ENCODE measurements at places on chromosomes 4 and X. TPM values are rescaled to one million over a fixed set of nuclear protein-coding genes. Genes with fewer than 3 reads are reported as not detected.

The ATP2B3 gene
- total RNA-seq = not detected

The RHOXF2B gene
- total RNA-seq = not detected

The PCDH18 gene
- total RNA-seq = 0.38 TPM

The SMARCA1 gene
- total RNA-seq = not detected

The PNCK gene
- total RNA-seq = 0.96 TPM

The VEGFD gene
- not detected for total RNA-seq

The ASIC5 gene
- not detected for total RNA-seq

The MID1IP1 gene
- 75.7 TPM for total RNA-seq

The USP17L17 gene
- total RNA-seq = not detected

The POU4F2 gene
- not detected for total RNA-seq

The PLCXD1 gene
- 34.5 TPM for total RNA-seq

The PTCHD1 gene
- not detected for total RNA-seq

The PROM1 gene
- total RNA-seq = not detected

The MAGEA6 gene
- not detected for total RNA-seq

The STK32B gene
- total RNA-seq = not detected

- peak overlapping the region; percentile 52 for H3K27ac ChIP-seq
- no peak for DNase-seq
- H3K4me1 ChIP-seq = peaks cover 18% of the 10 kb centered on the region
- H3K27me3 ChIP-seq = no peaks in the 10 kb centered on the region
- H3K36me3 ChIP-seq = peaks cover 94% of the 10 kb centered on the region
- no peak overlapping the region for H3K4me3 ChIP-seq
Observed at GRCh38 chrX:47991263-47992094, 12.3 kb downstream of the ZNF182 start.

- DNase-seq = peak; percentile 35
- peak within 1 kb of the TSS; percentile 72 for H3K4me3 ChIP-seq
- H3K27ac ChIP-seq = no peak within 1 kb of the TSS
Observed at GRCh38 chr4:121072224-121073003, at the start of gene NDNF. Gene NDNF (minus strand): TSS chr4:121072535. CDS start chr4:121045837, 26,698 bp downstream.

- no peak overlapping the region for H3K27ac ChIP-seq
- no peak for DNase-seq
- H3K4me3 ChIP-seq = no peak overlapping the region
- H3K27me3 ChIP-seq = no peaks in the 10 kb centered on the region
Observed at GRCh38 chrX:32137525-32137924, 1065.7 kb upstream of the FTHL17 start.

GRCh38 chr4:145840162-145840768, 98.4 kb downstream of the ZNF827 start:
- peak; percentile 21 for DNase-seq
- no peaks in the 10 kb centered on the region for H3K27me3 ChIP-seq
- peaks cover 24% of the 10 kb centered on the region for H3K36me3 ChIP-seq
- H3K4me3 ChIP-seq = no peak overlapping the region
- H3K4me1 ChIP-seq = peaks cover 27% of the 10 kb centered on the region
- no peak overlapping the region for H3K27ac ChIP-seq

GRCh38 chr4:77465271-77465670, 140.3 kb upstream of the CXCL13 start:
- H3K27ac ChIP-seq = no peak overlapping the region
- H3K36me3 ChIP-seq = no peaks in the 10 kb centered on the region
- H3K4me1 ChIP-seq = no peaks in the 10 kb centered on the region
- DNase-seq = no peak
- peaks cover 13% of the 10 kb centered on the region for H3K27me3 ChIP-seq

DNA sequence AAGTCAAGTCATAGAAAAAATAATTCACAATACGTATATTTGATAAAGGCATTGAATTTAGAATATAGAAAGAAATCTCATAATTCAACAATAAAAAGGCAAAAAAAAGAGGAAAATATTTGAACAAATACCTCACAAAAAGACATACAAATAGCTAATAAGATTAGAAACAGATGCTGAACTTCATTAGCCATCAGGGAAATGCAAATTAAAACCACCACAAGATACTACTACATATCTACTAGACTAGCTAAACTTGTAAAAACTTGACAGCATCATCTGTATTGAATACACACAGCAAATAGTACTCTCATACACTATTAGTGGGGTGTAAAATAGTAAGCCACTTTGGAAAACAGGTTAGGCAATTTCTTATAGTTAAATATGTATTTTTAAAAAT, 128.7 kb upstream of the TLL1 start:
- H3K27ac ChIP-seq = no peak overlapping the region
- H3K4me1 ChIP-seq = no peaks in the 10 kb centered on the region
- no peaks in the 10 kb centered on the region for H3K27me3 ChIP-seq
- no peak overlapping the region for H3K4me3 ChIP-seq
- DNase-seq = no peak

GRCh38 chrX:39150220-39150619, 349.0 kb downstream of the MID1IP1 start:
- H3K27ac ChIP-seq = no peak overlapping the region
- DNase-seq = no peak
- H3K36me3 ChIP-seq = no peaks in the 10 kb centered on the region
- H3K27me3 ChIP-seq = no peaks in the 10 kb centered on the region
- no peak overlapping the region for H3K4me3 ChIP-seq

DNA sequence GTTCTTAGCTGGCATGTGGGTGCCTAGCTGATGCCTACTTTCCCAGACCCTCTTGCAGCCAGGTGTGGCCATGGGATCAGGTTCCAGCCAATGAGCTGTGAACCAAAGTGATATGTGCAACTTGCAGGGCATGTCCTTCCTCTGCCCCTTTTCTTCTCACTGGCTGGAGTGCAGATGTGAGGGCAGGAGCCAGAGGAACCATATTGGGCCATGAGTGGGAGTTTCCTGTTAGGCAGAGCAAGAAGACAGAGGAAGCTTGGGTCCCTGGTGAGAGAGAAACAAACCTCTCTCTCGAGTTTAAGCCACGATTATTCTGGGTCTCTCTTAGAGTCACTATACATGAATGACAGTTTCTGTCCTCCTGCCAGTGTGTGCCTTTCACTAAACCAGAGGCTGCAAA, 120.4 kb upstream of the STX18 start:
- H3K4me1 ChIP-seq = peaks cover 6% of the 10 kb centered on the region
- H3K27ac ChIP-seq = no peak overlapping the region

DNA sequence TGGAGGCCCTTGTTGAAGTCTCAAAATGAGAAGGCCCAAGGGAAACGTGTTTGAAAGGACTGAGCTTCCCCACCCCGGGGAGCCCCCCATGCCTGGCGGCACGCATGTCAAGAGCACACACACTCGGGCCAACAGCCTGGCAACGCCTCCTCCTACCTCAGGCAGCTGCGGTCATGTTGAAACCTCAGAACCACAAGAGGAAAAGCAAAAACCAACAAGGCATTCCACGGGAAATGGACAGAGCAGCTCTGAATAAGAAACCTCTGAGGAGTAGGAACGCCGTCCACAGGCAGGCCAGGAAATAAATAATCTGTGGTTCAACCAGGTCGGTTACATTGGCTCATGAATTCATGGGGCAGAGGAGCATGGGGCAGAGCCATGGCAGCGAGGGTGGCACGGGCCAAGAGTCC, 95.7 kb upstream of the AFAP1 start:
- no peak overlapping the region for H3K4me3 ChIP-seq
- no peaks in the 10 kb centered on the region for H3K36me3 ChIP-seq
- H3K27ac ChIP-seq = no peak overlapping the region
- peak; percentile 21 for DNase-seq

- H3K4me3 ChIP-seq = no peak overlapping the region
- H3K27me3 ChIP-seq = no peaks in the 10 kb centered on the region
- H3K27ac ChIP-seq = no peak overlapping the region
- no peaks in the 10 kb centered on the region for H3K4me1 ChIP-seq
- DNase-seq = no peak
Observed at GRCh38 chr4:124061413-124061812, 651.1 kb downstream of the ANKRD50 start.

- H3K27me3 ChIP-seq = peaks cover 7% of the 10 kb centered on the region
- no peaks in the 10 kb centered on the region for H3K36me3 ChIP-seq
- H3K4me1 ChIP-seq = peaks cover 3% of the 10 kb centered on the region
Observed at GRCh38 chr4:119034276-119035008, 101.2 kb upstream of the MYOZ2 start.

DNA sequence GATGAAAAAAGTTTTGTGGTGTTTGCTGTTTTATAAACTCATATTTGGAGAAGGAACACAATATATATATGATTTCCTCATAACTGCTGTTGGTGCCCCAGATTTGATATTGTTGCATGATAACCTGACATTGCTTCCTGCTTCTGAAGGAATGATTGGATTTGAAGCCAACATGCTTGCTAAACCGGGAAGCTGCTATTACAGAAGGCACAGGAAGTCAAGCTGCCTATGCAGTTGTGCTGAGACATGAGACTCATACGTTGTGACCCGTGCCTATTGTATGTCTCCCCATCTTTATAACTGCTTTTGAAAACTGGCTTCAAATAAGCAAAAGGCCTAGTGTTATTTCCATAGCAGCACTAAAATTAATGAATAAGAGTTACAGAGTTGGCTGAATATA, 32.9 kb downstream of the GAB1 start:
- H3K36me3 ChIP-seq = no peaks in the 10 kb centered on the region
- peaks cover 4% of the 10 kb centered on the region for H3K27me3 ChIP-seq
- H3K27ac ChIP-seq = no peak overlapping the region
- H3K4me1 ChIP-seq = no peaks in the 10 kb centered on the region
- no peak for DNase-seq
- no peak overlapping the region for H3K4me3 ChIP-seq

- H3K4me1 ChIP-seq = peaks cover 2% of the 10 kb centered on the region
- no peak overlapping the region for H3K4me3 ChIP-seq
- peaks cover 56% of the 10 kb centered on the region for H3K36me3 ChIP-seq
- H3K27ac ChIP-seq = no peak overlapping the region
- no peak for DNase-seq
Observed at GRCh38 chr4:722169-722725, 16.6 kb downstream of the PCGF3 start.

DNA sequence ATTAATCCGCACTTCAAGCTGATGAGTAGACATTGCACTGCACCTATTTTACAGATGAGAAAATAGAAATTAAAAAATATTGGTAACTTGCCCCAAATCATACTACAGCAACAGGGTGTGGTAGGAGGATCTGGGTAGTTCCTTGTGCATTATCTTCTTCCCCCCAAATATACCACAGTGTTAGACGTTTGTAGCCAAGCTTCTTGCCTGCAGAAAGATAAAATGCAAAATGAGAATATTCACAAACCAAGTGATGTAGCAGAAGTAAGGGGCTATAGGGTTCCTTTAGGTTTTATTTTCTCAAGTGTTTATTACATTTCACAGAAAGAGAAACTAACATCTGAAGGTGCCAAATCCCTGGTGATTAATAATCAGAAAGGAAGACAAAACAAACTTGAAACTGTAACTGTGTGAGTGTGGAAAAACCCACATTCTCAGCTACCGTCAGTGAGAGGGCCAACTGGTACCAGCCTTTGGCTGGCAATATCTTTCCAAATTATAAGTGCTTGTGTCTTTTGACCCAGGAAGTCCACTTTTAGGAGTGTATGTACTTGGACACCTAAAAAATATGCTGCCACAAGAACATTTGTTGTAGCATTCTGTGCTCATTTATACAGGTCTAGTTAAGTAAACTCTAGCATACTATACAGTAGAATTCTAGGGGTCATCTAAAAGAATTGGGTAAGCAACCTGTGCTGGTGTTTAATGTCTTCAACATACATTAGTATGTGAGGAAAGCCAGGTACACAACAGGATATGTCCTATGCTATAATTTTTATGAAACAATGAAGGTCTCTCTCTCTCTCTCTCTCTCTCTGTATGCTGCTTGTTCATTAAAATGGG, 6.7 kb upstream of the CD38 start:
- H3K4me3 ChIP-seq = peak overlapping the region; percentile 25
- H3K27ac ChIP-seq = peak overlapping the region; percentile 74
- peaks cover 18% of the 10 kb centered on the region for H3K27me3 ChIP-seq
- H3K36me3 ChIP-seq = peaks cover 39% of the 10 kb centered on the region
- DNase-seq = no peak
- peaks cover 71% of the 10 kb centered on the region for H3K4me1 ChIP-seq

- peaks cover 3% of the 10 kb centered on the region for H3K4me1 ChIP-seq
- H3K27ac ChIP-seq = no peak overlapping the region
- H3K36me3 ChIP-seq = no peaks in the 10 kb centered on the region
- no peaks in the 10 kb centered on the region for H3K27me3 ChIP-seq
Observed at GRCh38 chrX:154840856-154841255, 6.4 kb upstream of the SMIM9 start.

- H3K4me1 ChIP-seq = no peaks in the 10 kb centered on the region
- no peak overlapping the region for H3K4me3 ChIP-seq
- H3K27ac ChIP-seq = no peak overlapping the region
- no peaks in the 10 kb centered on the region for H3K36me3 ChIP-seq
- DNase-seq = no peak
Observed at GRCh38 chr4:110681381-110681780, 58.5 kb upstream of the PITX2 start.

DNA sequence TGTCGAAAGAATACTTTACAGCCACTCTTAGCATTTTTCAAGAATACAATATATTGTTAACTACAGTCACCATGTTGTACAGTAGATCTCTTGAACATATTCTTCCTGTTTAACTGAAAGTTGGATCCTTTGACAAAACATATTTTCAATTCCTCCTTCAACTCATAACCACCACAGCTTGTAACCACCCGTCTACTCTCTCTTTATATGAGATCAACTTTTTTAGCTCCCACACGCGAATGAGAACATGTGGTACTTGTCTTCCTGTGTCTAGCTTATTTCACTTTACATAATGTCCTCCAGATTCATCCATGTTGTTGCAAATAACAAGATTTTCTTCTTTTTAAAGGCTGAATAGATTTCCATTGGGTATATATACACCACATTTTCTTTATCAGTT, 338.3 kb upstream of the IGFBP7 start:
- no peaks in the 10 kb centered on the region for H3K4me1 ChIP-seq
- H3K4me3 ChIP-seq = no peak overlapping the region
- H3K27ac ChIP-seq = no peak overlapping the region
- no peaks in the 10 kb centered on the region for H3K36me3 ChIP-seq
- no peaks in the 10 kb centered on the region for H3K27me3 ChIP-seq
- no peak for DNase-seq

GRCh38 chr4:185651137-185651677, 115.9 kb upstream of the PDLIM3 start:
- H3K27ac ChIP-seq = no peak overlapping the region
- no peak for DNase-seq
- H3K4me1 ChIP-seq = no peaks in the 10 kb centered on the region
- H3K36me3 ChIP-seq = no peaks in the 10 kb centered on the region

Data from activated CD4-positive, alpha-beta memory T cell treated with anti-CD3 and anti-CD28 coated beads, Interleukin-2, amount 10 ng/mL, durations not matched to agents 7 days and 5 days (primary cell).